Pancreas (tissue), 10 donors: ENCODE measurements at places on chromosomes 2 and 18.

DNA sequence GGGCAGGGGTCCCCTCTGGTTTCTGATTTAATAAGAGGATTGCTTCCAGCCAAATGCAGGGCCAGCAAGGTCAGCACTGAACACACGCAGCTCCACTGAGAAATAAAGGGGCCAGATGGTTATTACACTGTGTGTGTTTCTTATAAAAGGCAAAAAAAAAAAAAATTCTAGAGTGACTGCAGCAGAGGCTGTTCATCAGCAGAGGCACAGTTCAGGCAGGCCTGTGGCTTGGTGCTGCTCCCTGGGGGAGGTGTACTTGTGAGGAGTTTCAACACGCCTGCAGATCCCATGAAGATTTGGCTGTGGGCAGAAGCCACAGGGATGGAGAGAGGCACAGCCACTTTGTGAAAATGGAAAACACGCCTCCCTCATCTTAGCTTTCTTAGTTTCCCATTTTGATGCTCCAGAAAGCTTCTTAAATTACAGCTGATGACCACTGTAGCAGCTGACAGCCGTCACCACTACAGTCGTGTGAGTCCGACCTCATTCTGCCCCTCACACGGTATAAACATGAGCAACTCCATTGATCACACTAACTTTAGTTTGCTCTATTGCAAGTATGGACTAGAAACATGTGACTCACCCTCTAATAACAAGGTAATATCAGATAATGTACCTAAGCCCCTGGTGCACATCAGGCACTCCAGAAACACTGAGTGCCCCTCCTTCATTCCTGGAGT is 726.5 kb upstream of the RAB6C start:
- H3K27me3 ChIP-seq: no peaks in the 10 kb centered on the region
- no peak overlapping the region for H3K4me3 ChIP-seq
- no peak overlapping the region for H3K27ac ChIP-seq
- no peak for DNase-seq
- no peaks in the 10 kb centered on the region for H3K36me3 ChIP-seq
- no peaks in the 10 kb centered on the region for H3K4me1 ChIP-seq

DNA sequence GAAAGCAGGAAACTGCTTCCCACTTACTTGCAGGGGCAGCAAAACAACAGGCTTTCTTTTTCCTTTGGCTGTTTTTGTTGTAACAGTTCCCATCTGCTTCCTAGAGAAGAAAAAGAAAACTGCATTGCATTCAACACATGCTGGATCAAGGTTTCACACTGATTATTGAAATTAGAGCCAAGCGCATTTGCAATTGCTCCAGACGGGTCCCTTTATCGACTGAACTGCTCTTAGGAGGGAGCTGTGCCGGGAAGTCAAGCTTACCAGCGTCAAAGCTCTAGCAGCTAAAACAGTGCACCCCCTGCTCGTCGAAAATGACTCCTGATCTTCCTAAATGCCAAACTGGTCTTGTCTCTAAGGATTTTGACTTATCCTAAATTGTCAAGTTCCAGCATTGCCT is 164.0 kb upstream of the SESTD1 start:
- no peaks in the 10 kb centered on the region for H3K27me3 ChIP-seq
- H3K27ac ChIP-seq: no peak overlapping the region

DNA sequence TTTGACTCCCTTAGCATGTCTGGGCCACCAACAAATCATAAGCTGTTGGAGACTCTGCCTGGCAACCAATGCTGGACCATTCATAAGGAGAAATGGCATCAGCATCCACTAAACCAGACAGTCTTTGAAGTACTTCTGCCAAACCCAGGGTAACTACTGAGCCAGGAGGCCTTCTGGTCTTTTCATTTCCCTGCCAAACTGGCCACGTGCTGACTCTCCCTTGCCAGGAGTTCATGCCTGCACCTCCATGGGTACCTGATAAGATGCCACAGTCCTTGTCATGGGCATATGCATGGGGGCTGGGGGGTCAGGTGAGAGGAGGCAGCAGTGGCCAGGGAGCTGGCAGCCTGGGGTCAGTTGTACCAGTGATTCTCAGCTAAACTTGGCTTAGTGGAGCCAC is 34.2 kb upstream of the DAPL1 start:
- H3K27ac ChIP-seq: no peak overlapping the region
- no peak overlapping the region for H3K4me3 ChIP-seq
- no peaks in the 10 kb centered on the region for H3K27me3 ChIP-seq
- no peaks in the 10 kb centered on the region for H3K36me3 ChIP-seq

GRCh38 chr2:124450481-124450880 is 425.4 kb downstream of the CNTNAP5 start:
- H3K36me3 ChIP-seq: no peaks in the 10 kb centered on the region
- H3K4me3 ChIP-seq: no peak overlapping the region
- no peaks in the 10 kb centered on the region for H3K27me3 ChIP-seq
- no peak for DNase-seq
